ENCODE measurements at places on chromosomes 1 and 21.
A peak's percentile ranks its signal among the peaks of the same experiment; 100 is the strongest.

DNA sequence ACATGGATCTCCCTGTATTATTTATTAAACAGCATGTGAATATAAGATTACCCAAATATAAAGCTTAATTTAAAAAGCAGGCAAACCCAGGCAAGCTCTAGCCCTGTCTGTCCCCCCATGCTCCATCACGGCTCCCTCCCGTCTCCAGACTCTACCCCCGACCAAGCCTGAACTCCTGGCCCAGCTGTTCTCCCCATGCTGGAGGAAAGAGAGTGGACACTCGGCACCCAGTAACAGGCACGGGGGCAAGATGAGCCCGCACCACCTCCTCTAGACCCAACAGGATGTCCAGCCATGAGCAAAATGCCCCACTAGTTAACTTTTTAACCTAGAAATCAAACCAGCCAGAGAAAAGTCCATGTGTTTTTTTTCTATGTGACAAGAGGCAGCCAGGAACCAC lies 19.3 kb downstream of the SLC19A1 start:
- no peak for DNase-seq

DNA sequence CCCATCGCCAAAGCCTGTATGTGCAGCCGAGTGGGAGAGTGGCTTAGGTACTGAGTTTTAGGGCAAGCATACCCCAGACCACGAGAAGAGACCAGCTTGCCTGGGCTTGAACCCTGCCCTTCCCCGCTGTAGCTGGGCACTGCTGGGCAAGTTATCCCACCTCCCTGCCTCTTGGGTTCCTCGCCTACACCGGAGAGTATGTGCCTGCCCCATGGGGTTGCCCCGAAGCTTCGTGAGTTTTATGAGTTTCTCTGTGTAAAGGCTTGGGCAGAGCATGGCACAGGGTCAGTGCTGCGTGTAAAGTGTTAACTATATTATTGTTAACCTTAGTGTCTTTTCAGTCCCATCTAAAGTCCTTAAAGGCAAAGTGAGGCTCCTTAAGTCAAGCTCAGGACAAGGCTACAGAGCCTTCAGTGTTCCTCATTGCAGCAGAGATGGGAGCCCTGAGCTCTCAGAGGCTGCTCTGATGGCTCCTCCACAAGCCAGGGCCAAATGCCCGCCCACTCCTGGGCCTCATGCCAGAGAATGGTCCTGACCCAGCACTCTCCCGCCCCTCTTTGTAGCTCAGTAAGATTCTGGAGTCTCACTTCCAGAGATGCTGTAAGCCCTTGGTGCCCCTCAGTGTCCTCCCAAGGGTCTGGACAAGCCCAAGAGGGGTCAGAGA lies 37.0 kb upstream of the KCNA10 start:
- no peak for DNase-seq

DNA sequence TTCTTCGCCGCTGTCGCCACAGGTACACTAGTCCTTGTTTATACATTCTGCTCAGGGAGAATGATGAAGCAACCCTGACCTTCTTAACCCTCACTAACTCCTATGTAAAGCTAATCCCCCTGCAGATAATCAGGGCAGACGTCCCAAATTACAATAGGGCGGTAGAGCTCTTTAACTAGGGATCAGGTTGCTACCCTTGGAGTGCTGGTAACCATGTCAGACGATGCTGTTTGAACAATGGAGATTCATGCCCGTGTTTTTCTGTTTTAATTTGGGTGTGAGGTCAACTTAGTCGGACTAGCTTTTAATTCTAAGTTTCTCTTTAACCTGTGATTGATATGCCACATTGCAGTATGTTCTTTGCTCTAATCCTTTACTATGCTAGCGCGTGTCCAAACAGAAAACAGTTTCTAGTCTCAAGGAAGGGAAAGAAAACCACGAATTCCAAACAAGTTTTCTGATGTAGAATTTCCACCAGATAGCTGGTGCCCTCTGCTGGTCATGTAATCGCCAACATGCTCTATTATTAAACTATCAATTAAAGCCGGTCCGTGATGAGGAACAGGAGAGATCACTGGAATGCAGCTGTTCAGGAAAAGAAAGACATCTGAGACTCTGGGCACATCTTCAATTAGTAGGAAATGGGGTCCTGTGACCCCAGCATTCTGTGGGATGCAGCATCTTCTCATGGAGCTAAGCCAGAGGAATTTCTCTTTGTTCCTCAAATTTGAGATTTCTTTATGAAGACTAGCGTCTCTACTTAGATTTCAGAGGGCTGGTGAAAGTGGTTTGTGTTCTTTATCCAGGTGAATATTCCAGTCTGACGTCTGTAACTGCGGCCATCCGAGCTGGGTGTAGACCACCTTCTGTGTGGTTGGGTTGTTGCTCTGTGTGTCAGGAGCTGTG lies 18.3 kb upstream of the VAMP3 start:
- peak; percentile 24 for DNase-seq

- no peak for DNase-seq
These were observed 10.4 kb downstream of the RPL11 start for GRCh38 chr1:23701996-23702395.

DNA sequence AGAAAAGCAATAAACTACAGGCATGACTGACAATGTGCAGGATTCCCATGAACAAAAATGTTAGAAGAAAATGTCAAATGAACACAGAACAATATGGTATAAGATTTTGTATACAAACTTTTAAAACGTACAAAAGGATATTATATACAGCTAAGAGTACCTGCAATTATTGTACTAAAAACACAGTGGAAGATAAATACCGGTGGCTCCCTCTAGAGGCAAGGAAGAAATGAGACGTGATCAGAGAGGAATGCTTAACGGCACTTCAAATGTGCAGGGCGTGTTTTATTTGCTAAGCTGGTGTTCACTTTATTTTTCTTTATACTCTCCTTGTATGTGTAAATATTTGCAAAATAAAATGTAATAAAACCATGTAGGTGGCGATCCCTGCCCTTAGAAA lies 191.8 kb upstream of the SAMSN1 start:
- DNase-seq: no peak

- DNase-seq: no peak
These were observed 386.6 kb upstream of the POU3F1 start for GRCh38 chr1:38433084-38433722.

GRCh38 chr1:89957107-89957506 lies 37.8 kb upstream of the ZNF326 start:
- no peak for DNase-seq

GRCh38 chr1:41640141-41640751 lies 155.8 kb upstream of the EDN2 start:
- no peak for DNase-seq

DNA sequence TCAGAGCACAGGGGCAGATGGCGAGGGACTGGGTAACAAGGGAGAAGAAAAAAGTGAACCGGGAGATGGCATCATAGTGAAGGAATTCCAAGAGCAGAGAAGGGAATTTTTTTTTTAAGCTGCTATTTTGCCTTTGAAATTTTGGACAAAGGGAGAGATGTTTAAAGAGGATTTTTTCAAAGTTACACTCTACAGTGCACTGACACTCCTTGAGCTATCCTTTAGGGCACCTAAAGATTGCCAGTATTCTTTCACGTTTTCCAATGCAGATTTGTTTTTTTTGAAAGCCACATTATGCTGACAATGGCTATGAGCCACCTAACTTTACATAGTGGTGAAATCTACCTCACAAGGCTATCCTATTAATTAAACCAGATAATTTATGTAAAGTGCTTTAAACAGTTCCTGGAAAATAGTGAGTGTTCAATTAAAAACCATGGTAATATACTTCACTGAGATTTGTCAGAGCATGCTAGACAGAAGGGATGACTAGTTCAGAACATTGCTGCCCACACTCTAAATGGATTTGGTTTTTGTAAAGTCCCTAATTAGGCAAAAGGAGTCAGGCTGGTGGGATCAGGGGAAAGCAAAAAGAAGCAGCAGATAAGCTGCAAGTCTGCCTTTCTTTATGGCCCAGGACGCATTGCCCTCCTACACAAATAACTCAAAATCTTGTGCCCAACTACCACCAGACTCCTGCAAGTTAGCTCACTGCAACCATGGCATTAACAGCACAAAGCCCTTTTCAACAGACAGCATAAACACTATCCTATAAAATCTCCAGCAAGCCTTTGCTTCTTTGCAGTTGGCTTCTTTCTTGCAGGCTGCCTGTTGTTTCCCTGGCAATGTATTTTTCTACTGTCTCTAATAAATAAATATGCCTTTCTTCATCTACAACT lies 53.9 kb downstream of the PRDX6 start:
- DNase-seq: no peak

GRCh38 chr1:918353-918752 lies 5.4 kb upstream of the SAMD11 start:
- DNase-seq: no peak
